Suprapubic skin (tissue), 4 donors: ENCODE measurements at places on chromosomes 16 and 17.
A peak's percentile ranks its signal among the peaks of the same experiment; 100 is the strongest.

GRCh38 chr16:5056352-5056751, 9.4 kb downstream of the C16orf89 start:
- DNase-seq: no peak

DNA sequence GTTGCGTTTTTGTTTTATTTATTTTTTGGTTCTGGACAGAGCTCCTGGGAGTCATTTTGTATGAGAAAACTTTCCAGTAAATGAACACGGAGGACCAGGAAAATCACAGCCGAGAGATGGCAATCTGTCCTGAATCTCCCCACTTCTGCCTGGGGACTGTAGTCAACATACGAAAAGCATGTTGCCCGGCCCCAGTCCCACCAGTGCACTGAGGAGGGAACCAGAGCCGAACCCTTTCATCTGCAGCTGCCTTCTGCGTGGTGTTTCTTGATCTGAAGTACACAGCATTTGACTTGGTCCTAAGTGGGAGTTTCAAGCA, 18.9 kb downstream of the SNX11 start:
- no peak for DNase-seq

- DNase-seq: no peak
Measured at GRCh38 chr17:82358465-82359350, at the start of gene TEX19. Gene TEX19 (plus strand): TSS chr17:82359247. CDS start chr17:82362151, 2,904 bp downstream.

DNA sequence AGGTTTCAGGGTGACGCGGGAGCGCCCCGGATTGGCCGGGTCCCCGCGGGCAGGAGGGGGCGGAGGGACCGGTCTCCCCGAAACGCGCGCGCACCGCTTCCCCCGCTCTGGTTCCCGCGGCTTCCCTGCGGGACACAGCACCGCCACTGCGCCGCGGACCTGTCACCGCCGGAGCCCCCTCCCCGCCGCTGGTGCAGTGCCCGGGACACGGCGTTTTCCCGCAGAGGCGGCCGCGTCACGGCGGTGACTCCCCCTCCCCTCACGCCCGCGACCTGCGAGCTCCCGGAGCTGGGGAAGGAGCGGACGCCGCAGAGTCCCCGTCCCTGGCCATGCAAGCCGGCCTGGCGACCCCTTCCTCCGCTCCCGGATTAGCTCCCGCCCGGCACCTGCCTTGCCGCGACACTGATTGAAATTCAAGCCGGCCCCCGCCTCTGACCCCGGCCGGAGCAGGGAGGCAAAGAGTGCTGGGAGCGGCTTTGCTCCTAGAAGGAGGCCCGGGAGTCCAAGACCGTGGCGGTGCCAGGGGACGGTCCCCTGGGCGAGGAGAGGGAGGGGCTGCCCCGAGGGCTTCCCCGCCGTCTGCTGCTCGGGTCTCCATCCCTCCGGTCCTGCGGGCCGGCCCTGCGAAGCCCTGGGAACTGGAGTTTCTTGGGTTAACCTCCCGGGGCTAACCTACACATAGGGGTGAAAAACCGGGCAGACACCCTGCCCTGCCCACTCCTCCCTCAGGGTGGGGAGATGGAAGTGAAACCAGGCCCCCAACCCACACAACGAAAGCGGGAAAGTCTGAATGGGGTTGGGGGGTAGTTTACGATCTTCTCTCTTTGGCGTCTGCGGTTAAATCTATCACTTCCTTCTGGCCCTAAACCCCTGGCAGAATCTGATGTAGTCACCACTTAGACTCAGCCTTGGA, 1.0 kb downstream of the RHBDL3 start:
- DNase-seq: no peak

GRCh38 chr17:10956821-10957220, 118.9 kb upstream of the PIRT start:
- no peak for DNase-seq

DNA sequence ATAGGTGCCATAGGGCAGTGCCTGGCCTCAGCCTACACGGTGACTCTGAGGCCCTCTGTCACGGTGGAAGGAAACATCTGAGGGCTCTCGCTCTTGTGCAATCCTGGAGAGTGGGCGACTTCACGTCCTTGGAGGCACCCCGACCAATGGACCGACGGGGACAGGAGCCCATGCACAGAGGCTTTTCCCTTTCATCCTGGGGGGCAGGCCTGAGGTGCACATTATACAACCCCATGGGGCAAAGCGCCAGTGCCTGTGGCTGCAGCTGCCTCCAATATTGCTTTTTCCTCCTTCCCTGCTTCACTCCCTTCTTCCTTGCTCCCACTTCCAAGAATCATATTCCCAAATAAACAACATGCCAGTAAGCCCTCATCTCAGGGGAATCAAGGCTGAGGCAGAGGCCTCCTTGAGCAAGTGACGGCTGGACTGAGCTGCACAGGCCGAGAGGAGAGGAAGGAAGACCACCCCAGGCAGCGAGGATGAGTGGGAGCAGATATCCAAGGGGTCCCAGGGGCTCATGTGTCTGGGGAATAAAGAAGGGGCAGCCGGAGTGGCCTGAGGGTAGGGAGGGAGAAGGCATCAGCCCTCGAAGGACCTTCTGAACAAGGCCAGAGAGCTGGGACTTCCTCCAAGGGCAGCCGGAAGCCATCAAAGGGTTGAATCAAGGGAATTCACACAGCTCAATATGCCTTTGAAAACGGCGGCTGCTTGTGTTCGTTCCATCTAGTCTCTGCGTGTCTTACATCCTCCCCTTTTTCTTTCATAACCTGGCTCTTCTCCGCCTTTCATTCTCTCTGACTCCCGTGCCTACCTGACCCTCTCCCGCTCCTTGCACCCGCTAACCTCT, 42.6 kb upstream of the RPL38 start:
- peak; percentile 39 for DNase-seq

DNA sequence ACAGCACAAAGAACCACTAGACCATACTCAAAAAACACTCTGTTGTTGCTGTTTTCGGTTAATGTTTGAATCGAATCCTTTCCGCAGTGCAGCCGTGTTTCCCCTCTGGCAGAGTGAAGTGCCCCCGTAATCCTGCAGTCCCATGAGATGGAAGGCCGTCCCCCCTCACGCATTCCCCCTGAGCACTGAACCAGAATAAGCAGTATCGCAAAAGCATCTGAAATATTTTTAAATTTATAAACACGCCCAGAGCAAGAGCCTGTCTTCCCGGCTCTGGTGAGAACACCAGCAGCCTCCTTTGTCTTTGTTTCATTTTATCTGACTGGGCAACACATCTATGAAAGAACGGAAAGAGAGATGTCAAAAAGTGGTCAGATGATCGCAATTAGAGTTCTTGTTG, 121.0 kb upstream of the ADAMTS18 start:
- no peak for DNase-seq

- DNase-seq: no peak
Measured at GRCh38 chr16:63813862-63814261, 1308.0 kb downstream of the CDH11 start.

DNA sequence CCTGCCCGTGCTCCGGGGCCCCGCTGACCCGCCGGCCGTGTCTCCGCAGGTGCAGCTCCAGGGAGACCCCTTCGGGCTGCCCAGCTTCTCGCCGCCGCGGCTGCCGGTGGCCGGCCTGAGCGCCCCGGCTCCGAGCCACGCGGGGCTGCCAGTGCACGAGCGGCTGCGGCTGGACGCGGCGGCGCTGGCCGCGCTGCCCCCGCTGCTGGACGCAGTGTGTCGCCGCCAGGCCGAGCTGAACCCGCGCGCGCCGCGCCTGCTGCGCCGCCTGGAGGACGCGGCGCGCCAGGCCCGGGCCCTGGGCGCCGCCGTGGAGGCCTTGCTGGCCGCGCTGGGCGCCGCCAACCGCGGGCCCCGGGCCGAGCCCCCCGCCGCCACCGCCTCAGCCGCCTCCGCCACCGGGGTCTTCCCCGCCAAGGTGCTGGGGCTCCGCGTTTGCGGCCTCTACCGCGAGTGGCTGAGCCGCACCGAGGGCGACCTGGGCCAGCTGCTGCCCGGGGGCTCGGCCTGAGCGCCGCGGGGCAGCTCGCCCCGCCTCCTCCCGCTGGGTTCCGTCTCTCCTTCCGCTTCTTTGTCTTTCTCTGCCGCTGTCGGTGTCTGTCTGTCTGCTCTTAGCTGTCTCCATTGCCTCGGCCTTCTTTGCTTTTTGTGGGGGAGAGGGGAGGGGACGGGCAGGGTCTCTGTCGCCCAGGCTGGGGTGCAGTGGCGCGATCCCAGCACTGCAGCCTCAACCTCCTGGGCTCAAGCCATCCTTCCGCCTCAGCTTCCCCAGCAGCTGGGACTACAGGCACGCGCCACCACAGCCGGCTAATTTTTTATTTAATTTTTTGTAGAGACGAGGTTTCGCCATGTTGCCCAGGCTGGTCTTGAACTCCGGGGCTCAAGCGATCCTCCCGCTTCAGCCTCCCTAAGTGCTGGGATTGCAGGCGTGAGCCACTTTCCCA, 5.9 kb downstream of the CTF1 start:
- DNase-seq: no peak

DNA sequence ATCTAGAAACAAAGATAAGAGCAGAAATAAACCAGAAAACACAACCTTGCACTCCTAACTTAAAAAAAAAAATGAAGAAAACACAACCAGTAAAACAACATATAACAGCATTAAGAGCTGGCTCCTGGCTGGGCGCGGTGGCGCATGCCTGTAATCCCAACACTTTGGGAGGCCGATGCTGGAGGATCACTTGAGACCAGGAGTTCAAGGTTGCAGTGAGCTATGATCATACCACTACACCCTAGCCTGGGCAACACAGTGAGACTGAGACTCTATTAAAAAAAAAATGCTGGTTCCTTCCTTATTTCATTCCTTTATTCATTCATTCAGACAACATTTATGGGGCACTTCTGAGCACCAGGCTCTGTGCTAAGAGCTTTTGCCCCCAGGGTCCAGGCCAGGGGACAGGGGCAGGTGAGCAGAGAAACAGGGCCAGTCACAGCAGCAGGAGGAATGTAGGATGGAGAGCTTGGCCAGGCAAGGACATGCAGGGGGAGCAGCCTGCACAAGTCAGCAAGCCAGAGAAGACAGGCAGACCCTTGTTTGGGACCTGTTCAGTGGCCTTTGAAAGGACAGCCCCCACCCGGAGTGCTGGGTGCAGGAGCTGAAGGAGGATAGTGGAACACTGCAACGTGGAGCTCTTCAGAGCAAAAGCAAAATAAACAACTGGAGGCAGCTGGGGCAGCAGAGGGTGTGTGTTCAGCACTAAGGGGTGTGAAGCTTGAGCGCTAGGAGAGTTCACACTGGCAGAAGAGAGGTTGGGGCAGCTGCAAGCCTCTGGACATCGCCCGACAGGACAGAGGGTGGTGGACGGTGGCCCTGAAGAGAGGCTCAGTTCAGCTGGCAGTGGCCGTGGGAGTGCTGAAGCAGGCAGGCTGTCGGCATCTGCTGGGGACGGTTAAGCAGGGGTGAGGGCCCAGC, 2.6 kb downstream of the STH start:
- no peak for DNase-seq
